ENCODE measurements at places on chromosomes 1 and 21. TPM values are rescaled to one million over a fixed set of nuclear protein-coding genes. Genes with fewer than 3 reads are reported as not detected.
A peak's percentile ranks its signal among the peaks of the same experiment; 100 is the strongest.

DNA sequence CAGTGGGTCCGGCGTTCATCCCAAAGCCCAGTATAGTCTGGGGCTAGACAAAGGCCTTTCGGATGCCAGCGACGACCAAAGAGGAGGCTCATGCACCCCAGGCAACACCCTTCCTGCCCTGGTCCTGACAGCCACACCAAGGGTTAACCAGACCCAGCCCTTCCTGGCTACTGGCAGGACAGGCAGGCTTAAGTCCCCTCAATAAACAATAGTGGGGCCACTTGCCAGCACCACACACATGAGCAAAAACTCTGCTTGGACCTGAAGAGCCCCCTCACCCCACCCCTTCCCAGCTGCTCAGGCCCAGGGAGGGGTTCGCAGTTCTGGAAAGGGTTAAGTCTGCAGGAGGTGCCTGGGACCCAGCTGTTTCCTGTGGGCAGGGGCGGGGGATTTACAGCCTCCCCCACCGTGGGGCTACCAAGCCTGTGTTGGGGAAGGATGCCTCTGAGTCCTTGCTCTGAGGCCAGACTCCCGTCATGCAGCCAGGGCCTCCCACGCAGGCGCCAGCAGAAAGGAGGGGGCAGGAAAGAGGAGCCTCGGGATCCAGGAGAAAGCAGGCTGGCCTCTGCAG is 18.2 kb downstream of the PHLDA3 start:
- peak; percentile 74 for DNase-seq
- H3K27ac ChIP-seq: no peak overlapping the region
- no peak overlapping the region for H3K4me3 ChIP-seq
- H3K27me3 ChIP-seq: no peaks in the 10 kb centered on the region

- peaks cover 1% of the 10 kb centered on the region for H3K27me3 ChIP-seq
- no peak for DNase-seq
- no peak overlapping the region for H3K4me3 ChIP-seq
- H3K4me1 ChIP-seq: no peaks in the 10 kb centered on the region
- H3K36me3 ChIP-seq: no peaks in the 10 kb centered on the region
Observed at GRCh38 chr21:42799948-42800347, 79.4 kb downstream of the WDR4 start.

DNA sequence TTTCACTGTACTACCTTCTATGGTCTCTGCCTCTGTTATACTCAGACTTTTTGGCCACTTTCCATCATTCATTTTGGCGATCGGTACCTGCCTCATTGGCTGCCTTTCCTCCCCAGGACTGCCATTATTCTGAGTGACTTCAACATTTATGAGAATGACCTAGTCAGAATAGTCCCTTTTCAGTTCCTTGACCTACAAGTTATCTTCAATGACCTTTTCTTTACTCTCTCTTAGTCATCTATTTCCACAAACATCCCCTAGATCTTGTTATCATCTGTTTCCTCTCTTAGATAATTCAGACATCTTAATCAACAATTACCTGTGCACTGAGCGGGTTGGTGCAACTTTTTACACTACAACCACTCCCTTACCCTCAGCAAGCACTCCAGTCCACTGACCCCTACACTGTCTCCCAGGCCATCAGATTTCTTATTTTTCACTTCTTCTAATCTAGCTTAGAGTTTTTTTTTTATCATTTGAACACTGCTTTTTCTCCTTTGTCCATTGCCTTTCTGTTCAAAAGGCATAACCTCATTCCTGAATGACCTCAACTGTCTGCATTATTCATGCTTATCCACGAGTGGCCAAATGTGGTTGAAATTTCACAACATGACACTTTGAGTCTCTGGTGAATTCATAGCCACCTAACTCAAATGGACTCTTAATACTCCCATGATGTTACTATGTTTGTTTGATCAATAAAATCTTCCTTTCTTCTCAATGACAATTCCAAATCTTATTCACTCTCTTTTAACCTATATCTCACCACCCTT is 112.7 kb downstream of the HMCN1 start:
- H3K27me3 ChIP-seq: no peaks in the 10 kb centered on the region
- no peak overlapping the region for H3K4me3 ChIP-seq
- no peaks in the 10 kb centered on the region for H3K4me1 ChIP-seq
- H3K27ac ChIP-seq: no peak overlapping the region
- no peaks in the 10 kb centered on the region for H3K36me3 ChIP-seq

Gene NECTIN4
- total RNA-seq: not detected

Gene KIF17
- 1.1 TPM for total RNA-seq

DNA sequence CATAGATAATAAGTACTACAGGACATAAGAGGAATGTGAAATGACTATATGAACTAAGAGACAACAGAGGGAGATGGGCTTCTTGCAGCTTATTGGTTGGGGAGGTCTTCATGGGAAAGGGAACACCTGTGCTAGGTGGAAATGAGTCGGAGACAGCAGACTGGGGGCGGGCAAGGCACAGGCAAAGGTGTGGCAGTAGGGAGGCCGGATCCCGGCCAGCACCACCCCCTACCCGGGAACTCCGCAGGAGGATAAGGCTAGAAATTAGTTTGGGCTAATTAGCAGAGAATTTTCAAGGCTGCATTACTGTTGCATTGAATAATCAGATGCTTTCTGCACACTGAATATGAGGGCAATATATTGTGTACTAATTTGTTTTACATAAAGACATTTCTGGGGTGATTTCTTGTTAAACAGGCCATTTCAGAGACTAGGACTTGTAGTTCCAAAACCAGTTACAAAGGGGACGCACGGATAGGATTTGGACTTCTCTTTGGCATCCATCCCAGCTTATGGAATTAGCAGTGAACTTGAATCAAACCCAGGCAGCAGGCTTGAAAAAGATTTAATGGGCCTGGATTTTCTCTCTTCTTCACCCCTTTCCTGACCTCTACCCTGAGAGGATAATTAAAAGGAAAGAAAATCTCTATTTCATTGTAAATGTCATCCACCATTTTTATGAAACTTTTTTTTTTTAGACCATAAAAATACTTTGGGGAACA is 2.2 kb upstream of the HUNK start:
- H3K36me3 ChIP-seq: no peaks in the 10 kb centered on the region
- no peak for DNase-seq
- peaks cover 4% of the 10 kb centered on the region for H3K4me1 ChIP-seq
- H3K4me3 ChIP-seq: no peak overlapping the region

- no peaks in the 10 kb centered on the region for H3K36me3 ChIP-seq
- peak overlapping the region; percentile 92 for H3K4me3 ChIP-seq
- peak overlapping the region; percentile 96 for H3K27ac ChIP-seq
- H3K27me3 ChIP-seq: no peaks in the 10 kb centered on the region
- peaks cover 43% of the 10 kb centered on the region for H3K4me1 ChIP-seq
Observed at GRCh38 chr1:100039591-100039990, 69.8 kb downstream of the SLC35A3 start.

DNA sequence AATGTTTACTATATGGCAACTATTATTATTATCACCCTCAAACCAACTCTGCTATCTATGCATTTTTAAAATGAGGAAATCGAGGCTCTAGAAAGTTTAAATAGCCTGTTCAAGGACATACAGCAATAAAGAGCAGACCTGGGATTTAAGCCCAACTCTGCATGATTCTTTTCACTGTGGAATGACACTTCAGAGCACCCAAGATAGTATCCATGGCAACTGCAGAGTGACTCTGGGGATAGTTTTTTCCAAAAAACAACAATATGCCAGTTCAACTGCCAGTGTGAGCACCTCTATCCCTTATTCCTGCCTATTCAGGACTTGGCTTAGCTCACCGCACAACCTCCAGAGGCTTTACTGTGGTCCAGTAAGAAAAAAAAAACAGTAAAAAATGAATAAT is 293.9 kb downstream of the BRINP2 start:
- DNase-seq: no peak
- no peak overlapping the region for H3K27ac ChIP-seq
- H3K4me1 ChIP-seq: no peaks in the 10 kb centered on the region
- no peaks in the 10 kb centered on the region for H3K36me3 ChIP-seq
- no peaks in the 10 kb centered on the region for H3K27me3 ChIP-seq
- H3K4me3 ChIP-seq: no peak overlapping the region

DNA sequence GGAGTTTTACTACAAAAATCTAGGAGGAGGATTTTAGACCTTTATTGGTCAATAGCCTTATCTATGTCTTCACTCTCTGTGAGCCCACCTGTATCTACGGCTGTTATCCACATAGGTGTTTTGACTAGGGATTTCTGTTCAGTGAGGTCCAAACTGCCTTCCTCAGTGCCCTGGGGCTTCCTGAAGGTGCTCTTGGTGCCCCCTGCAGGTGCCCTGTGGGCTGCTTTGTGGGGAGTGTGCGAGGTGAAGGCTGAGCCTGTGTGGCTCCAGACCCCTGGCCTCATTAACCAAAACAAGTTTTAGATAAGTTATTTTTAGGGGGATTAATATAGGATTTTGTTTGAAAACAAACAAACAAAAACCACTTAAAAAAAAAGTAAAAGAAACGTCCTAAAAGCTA is 122.5 kb downstream of the KIF26B start:
- no peaks in the 10 kb centered on the region for H3K36me3 ChIP-seq
- no peaks in the 10 kb centered on the region for H3K4me1 ChIP-seq
- no peak overlapping the region for H3K4me3 ChIP-seq
- no peaks in the 10 kb centered on the region for H3K27me3 ChIP-seq
- DNase-seq: no peak

DNA sequence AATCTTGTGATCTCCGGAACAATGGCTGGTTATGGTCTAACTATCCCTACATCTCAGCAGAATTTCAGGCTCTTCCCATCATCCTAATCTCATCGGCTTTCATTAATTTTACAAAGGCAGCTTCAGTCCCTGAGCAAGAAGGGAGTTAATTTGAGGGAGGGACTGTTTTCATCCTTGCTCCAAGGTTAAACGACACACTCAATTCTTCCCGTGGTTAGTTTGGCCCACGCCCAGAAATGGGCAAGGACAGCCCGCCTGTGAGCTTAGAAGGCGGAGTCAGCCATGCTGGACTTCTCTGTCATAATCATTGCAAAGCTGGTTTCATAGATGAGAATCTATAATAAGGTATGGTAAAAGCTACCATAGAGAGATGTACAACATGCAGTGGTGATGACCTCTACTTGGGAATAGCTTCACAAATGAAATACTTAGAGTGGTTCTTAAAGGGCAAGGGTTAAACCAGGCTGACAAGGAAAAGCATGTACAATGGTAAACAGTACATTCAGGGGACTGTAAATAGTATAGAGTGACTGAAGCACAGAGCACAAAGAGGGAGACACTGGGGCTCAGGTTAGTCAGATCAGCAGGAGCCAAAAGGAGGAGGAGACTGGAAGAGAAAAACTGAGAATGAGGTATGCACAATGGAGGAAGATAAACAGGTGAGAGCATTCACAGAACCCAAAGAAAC is 108.8 kb downstream of the SMYD3 start:
- no peak overlapping the region for H3K4me3 ChIP-seq
- DNase-seq: no peak
- no peaks in the 10 kb centered on the region for H3K27me3 ChIP-seq
- H3K27ac ChIP-seq: no peak overlapping the region
- no peaks in the 10 kb centered on the region for H3K36me3 ChIP-seq
- H3K4me1 ChIP-seq: no peaks in the 10 kb centered on the region

GRCh38 chr21:29224006-29224405 is 74.7 kb upstream of the BACH1 start:
- H3K27me3 ChIP-seq: no peaks in the 10 kb centered on the region
- H3K36me3 ChIP-seq: no peaks in the 10 kb centered on the region
- no peak overlapping the region for H3K27ac ChIP-seq
- H3K4me1 ChIP-seq: no peaks in the 10 kb centered on the region

DNA sequence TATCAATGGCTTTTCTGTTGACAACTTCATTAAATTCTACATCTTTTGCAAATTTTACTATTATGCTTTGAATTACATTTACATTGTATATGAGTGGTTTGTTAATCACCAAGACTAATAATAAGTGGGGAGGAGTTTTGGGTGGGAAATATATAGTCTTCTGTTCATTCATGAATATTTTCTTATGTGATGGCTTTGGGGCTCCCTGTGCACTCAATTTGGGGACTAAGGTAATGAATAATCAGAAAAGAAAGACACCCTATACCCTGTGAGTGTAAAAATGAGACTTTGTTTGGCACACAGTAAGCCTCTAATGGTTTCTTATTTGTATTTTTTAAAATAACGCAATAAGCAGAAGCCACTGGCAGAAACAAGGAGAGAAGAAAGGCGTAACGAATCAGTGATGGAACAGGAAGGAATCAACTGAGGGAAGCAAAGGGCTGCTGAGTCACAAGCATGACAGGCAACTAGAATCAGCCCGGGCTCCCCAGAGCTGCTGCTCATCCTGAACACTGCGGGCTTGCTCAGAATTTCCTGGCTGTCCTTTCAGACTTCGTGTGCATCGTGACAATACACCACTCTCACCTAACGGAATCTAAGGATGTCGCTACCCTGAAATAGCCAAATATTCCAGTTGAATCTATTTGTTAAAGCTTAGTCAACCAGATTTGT is 20.8 kb upstream of the RGS2 start:
- no peak overlapping the region for H3K4me3 ChIP-seq
- no peak for DNase-seq
- H3K36me3 ChIP-seq: no peaks in the 10 kb centered on the region
- H3K27me3 ChIP-seq: no peaks in the 10 kb centered on the region
- no peak overlapping the region for H3K27ac ChIP-seq

DNA sequence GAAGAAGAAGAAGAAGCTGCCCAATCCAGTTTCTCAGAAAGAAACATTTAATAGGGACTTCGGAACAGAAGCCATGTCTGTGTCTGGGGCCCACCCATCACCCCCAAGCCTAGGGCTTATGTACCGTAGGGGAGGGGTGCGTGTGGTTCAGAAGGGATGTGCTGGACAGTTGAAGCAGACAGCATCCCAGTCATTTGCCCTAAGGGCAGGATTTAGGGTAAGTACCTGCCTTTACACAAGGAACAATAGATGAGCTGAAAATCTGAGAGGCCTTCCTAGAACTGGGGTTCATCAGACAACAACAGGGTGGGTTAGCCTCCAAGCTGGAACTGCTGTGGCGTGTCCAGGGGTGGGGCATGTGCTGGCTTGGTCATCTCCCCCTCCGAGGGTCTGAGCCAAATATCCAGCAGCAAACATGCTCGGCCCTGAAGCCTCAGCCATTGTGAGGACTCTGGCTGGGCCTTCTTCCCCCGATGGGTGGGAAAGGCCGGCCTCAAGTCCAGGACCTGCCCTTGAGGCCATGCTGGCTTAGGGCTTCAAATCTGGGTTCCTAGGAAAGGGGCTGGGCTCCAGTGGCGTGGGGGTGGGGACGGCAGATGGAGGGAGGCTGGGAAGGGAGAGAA is 12.1 kb downstream of the CSTB start:
- no peak overlapping the region for H3K4me3 ChIP-seq
- DNase-seq: peak; percentile 39
- H3K27me3 ChIP-seq: no peaks in the 10 kb centered on the region
- peaks cover 9% of the 10 kb centered on the region for H3K36me3 ChIP-seq

Gene SGIP1
- total RNA-seq: 3.7 TPM

DNA sequence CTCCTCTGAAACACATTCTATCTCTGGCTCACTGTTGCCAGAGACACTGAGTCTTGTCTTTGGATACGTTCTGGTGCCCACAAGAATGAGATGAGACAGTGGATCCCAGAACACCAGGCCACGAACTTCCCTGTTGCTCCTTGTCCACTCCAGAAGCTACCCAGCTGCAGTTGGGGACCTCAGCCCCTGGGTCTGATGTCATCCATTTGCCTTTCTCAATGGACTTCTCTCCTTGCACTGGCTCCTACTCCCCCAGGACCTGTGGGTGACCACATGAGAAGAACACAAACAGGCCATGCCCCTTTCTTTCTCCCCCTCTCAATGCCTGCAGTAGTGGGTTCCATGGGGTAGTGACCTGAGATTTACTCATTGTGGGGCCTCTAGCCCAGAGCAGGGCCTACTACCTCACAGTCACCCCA is 5.9 kb downstream of the NBPF1 start:
- no peaks in the 10 kb centered on the region for H3K27me3 ChIP-seq
- H3K27ac ChIP-seq: no peak overlapping the region
- H3K4me1 ChIP-seq: peaks cover 11% of the 10 kb centered on the region
- DNase-seq: no peak

Gene OR2L8
- not detected for total RNA-seq

- no peak overlapping the region for H3K27ac ChIP-seq
- no peaks in the 10 kb centered on the region for H3K4me1 ChIP-seq
- no peak for DNase-seq
- no peaks in the 10 kb centered on the region for H3K36me3 ChIP-seq
Observed at GRCh38 chr1:176577646-176578197, 114.7 kb downstream of the PAPPA2 start.
